ENCODE measurements at places on chromosomes 3 and 15.
A peak's percentile ranks its signal among the peaks of the same experiment; 100 is the strongest.

DNA sequence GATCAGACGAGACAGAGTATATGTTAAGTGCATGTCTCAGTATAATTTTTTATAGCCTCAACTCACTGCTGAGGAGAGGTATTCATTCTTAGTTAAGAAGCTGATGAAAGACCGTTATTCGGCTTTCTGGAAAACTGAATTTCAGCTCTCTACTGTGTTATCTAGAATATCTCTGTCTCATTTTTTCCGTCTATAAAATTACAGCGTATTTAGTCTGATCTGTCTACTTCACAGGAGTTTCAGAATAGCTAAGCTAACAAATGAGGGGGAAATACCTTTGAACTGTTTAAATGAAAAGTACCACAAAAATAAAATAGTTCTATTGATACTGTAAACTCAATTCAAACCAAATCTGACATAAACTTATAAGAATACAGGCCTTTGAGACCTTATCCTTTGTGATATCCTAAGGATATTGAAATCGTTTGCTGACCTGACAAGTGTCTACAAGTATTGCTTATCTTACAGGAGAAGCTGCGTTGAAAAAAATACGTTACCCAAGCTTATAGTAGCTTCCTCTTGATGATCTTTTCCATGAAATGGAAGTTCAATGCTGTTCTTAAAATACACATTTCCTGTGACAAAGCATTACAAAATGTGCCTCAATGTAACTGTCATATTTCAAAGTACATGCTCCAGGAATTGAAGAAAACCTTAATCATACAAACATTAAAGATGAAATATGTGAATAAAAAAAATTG is 104.6 kb downstream of the IL1RAP start:
- no peak for DNase-seq

GRCh38 chr3:140376136-140376889 is 301.6 kb upstream of the TRIM42 start:
- no peak for DNase-seq

DNA sequence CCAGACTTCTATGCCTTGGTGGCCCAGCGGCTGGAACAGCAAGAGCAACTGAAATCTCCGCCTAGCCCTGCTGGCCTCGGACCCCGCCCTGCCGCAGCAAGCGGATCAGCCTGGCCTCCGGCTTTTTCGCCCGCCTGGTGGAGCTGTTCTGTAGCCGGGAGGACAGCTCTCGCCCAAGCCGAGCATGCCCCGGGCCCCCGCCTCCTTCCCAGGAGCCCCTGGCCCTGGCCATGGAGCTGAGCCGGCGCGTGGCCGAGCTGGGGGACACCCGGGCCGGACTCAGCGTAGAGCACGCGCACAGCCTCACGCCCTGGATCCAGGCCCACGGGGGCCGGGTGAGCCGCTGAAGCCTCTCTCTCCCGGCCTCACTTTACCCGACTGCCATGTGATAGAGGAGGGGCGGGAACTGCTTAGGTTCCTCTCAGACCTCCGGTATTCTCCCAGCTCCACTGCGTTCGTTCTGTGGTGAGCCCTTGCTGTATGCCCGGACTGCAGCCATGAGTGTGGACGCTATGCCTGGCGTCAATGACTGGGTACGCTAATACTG is 24.1 kb upstream of the MRPL3 start:
- DNase-seq: peak; percentile 74

DNA sequence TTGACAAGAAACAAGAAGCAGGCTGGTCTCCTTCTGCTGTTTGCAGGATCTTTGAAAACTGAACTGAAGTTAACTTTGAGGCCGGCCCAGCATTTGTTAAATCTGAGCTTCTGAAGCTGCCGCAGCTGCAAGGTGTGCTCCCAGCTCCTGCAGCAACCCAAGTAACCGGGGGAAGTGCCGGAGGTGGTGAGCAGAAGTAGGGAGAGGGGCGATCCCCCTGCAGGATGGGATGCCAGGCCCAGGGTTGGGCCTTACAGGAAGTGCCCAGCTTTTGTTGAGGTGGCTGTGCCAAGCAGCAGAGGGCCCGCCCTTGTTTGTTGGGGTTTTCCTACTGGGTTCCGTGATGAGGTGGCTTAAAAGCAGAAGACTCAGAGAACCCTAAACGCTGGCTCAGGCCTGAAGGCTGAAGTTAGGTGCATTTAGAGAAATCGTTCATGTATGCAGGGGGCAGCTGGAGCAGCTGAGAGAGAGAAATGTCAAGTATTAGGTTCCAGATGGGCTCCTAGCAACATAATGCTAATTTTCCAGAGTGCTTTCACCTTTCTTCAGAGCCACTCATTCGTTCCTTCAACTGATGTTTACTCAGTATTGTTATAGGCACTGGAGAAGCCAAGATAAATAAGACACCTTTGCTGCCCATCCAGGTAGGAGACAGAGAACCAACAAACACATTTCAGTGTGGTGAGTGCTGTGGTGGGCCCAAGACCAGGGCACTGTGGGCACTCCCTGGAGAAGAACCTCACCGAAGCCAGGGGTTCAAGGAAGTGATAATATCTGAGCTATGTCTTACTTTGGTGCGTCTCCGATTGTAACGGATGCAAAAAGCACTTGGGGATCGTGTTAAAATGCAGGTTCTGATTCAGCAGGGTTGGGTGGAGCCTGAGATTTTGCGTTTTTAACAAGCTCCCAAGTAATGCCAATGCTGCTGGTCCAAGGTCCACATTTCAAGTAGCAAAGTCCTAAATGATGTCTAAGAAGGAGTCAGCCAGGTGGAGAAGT is 42.2 kb upstream of the PLCL2 start:
- no peak for DNase-seq

GRCh38 chr15:38795471-38796245 is 231.0 kb upstream of the RASGRP1 start:
- no peak for DNase-seq

GRCh38 chr15:99578809-99579208 is 13.0 kb downstream of the MEF2A start:
- no peak for DNase-seq

DNA sequence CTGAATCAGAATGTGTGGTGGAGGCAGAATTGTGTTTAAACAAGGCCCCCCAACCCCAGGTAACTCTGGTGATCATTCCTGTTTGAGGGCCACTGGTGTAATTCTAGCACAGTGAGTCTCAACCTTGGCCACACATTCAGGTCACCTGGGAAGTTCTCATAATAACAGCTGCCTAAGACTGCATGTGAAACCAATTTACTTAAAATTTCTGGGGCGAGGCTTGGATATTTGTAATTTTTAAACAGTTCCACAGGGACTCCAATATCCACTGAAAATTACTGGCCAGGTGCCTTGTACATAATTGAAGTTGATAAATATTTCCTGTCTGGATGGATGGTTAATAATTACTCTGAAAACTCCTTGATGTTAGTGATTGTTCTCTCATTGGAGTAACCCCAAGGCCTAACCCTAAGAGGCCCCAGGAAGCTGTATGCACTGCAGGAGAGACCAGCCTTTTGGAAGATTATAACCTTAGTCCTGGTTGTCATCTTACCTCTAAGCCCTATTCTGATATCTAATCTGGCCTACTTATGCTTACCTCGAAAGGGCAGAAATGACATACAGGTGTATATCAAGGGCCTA is 25.7 kb upstream of the EPHB1 start:
- DNase-seq: no peak

DNA sequence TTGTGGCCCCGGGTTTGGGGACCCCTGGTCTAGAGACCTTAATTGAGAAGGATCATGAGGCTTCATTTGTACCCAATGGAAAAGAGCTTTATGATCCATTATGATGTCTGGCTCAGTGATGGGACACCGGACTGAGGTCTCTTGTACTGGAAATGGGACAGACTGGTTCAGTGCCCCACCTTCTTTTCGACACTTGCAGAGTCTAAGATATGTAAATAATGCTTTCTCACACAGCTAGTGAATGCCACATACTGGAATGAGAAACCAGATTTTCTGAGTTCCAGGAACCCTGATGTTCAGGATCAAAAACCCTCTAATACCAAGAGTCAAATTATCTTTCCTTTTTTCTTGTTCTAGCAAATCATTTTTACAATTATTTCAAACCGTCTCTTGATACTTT is 116.3 kb upstream of the ARPP21 start:
- DNase-seq: no peak

- no peak for DNase-seq
Measured at GRCh38 chr3:111547631-111548030, 5.6 kb downstream of the CD96 start.

DNA sequence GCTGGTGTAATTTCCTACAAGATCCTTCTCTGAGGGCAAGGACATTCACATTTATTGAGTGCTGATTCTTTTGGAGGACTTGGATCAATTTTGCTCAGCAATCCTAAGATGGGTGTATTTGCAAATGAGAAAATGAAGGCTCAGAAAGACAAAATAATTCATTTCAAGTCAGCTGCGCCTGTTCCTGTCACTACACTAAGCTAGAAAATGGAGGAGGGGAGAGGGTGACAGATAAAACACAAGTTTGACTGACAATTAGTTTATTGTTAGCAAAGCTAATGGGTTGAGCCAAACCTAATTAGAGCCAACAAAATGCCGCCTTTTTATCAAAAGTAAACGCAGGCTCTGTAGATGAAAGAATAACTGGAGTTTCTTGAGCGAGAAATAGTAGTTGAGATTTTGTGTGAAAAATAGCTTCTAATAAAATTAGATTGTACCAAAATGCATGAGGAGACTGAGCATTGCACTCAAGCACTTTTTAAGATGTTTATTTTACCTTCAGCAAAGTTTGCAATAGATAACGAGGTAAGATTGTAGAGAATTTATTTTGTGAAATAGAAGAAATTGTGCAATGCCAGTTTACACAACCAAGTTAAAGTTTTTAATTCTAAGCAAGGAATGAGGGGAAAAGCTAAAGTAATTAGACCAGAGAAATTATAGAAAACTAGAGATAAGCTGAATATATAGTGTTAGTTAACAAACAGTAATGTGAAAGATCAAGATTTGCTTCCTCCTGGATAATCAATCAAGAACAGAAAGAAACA is 39.6 kb upstream of the SECISBP2L start:
- no peak for DNase-seq

DNA sequence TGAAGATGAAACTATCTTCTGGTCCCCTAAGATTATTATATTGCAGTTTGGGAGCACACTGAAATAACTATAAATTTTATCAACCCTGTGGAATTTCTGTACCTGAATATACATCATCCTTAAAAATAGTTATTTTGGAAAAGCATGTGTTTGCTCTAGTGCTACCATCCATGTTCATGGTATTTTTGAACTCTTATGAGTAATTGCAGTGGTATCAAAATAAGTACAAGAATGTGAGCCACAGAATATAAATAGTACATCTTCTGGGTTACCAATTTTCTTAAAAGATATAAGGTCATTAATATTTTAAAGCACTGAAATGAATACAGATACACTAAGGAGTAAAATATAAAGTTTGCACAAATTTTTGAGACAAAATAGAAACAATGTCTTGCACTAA is 206.5 kb downstream of the CBLB start:
- DNase-seq: no peak

DNA sequence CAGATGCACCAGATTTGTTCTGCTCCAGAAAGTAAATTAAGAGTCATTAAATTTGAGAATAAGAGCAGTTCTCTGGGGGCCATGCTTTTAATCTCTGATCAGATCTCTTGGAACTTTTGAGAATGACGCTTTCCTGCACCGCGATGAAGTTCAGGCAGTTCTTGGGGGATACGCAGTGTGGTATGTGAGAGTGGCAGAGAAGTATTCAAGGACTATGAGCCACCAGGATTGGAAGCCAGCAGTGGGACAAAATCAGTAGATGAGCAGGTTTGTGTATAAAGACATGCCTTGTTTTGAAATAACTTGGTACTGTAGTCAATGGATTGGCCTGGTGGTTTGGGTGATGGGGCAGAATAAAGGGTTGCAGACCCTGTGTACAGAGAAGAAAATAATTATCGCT is 483.6 kb downstream of the ERC2 start:
- peak; percentile 22 for DNase-seq

GRCh38 chr3:142577696-142578328 is 721 bp downstream of the ATR start:
- DNase-seq: peak; percentile 31

GRCh38 chr15:73046073-73046472 is 6.2 kb upstream of the NEO1 start:
- no peak for DNase-seq

- DNase-seq: no peak
Measured at GRCh38 chr15:71939981-71940588, 129.7 kb downstream of the NR2E3 start.

- DNase-seq: no peak
Measured at GRCh38 chr3:11077466-11077865, 76.8 kb upstream of the HRH1 start.

- no peak for DNase-seq
Measured at GRCh38 chr15:69150336-69150735, 10.1 kb upstream of the GLCE start.

DNA sequence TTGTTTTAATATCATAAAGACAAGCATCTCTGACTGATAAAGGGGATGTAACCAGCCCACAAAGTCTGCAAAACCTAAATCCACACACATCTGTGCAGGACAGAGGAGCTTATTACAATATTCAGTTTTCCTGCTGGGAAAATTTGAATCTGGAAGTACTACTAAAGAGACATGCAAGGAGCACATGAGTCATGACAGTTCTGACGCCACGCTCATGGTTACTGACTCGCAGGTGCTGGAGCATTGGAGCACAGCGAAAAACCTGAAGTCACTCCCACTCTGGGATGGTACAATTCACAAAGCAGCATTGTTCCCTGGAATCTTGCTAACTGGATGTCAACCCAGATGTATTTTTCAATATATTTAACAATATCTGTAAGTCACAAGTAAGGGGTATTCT is 7.6 kb upstream of the ISL2 start:
- DNase-seq: no peak

DNA sequence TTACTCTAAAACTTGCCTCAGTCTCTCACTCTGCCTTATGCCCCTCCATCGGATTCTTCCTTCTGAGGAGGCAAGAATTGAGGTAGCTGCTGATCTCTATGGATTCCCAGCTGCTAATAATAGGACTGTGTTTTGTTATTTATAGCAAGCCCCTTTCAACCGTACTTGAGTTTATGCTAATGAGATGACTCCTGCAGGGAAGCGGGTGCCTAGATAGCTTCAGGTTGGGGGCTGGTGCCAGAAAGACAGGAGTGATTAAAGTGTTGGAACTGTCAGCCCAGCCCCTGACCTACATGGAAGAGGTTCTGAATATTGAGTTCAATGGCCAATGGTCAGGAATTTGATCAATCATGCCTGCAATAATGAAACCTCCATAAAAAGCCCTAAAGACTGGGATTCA is 21.8 kb upstream of the LIMD1 start:
- no peak for DNase-seq

DNA sequence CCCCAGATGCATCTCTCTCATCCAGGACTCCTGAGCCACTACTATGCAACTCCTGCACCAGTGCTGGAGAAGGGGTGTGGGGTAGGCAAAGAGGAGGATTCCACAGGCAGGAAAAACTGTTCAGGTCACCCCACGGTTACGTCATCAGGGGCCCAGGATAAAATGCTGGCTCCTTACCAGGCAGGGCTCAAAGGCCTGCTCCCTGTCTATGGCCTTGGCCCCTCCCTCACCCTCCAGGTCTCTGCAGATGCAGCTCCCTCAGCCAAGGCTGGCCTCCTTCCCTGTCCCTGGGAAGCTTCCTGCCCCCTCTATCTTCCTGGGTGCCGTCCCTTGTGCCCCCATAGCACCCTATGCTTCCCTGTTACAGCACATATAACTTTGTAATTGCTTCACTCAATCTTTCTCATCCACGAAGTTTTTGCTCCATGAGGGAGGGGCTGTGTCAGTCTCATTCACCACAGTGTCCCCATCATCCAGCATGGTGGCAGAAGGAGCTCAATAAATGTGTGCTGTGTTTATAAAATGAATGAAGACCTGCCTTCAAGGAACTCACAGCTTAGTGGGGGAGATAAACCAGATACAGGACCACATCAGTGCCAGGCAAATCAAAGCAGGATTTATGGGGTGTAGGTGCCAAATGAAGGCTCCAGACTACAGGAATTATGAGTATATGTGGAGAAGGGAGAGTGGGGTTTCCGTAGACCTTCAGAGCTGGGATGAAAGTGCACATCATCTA is 18.6 kb downstream of the KBTBD13 start:
- no peak for DNase-seq
